Neural crest cell (in vitro differentiated cells): ENCODE measurements at places on chromosomes 6 and 20. TPM values are rescaled to one million over a fixed set of nuclear protein-coding genes. Genes with fewer than 3 reads are reported as not detected.
A peak's percentile ranks its signal among the peaks of the same experiment; 100 is the strongest.

IL17A gene
- not detected in 2 replicates for total RNA-seq

MCCD1 gene
- not detected in 2 replicates for total RNA-seq

PDE7B gene
- total RNA-seq: 0.58 and 0.61 TPM in 2 replicates

DUSP15 gene
- 13.5 and 13.7 TPM in 2 replicates for total RNA-seq

THBD gene
- 0.12 and 0.16 TPM in 2 replicates for total RNA-seq

DNA sequence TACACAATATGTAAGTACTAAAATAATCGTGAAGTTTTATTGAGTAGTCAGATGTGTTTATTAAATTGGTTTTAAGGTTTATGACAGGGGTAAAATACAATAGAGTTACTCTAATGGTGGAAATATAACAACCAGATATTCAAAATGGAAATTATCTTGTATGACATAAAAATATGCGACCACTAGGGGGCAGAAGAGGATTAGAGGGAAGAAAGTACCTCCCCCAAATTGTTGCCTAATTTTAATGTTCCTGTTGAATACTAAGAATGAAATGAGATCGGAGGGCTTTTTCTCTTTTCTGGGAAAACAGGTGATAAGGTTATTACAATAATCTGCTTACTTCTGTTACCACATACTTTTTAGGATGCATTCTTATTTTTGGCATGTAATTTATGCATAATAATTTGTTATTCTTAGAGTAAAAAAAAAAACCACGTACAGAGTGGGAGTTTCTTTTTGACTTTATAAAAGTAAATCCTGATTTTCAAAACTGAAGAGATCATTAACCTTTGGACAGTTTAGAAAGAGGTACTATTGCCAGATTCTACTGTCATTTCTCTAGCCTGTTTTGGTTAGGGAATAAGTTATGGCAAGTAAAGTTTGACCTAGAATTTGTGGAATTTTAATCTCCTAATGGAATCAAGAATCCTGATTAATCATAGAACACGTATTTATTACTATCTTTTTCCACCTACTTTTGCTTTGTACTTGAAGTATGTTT lies 159.2 kb downstream of the CD109 start:
- DNase-seq: peak; percentile 28

DNA sequence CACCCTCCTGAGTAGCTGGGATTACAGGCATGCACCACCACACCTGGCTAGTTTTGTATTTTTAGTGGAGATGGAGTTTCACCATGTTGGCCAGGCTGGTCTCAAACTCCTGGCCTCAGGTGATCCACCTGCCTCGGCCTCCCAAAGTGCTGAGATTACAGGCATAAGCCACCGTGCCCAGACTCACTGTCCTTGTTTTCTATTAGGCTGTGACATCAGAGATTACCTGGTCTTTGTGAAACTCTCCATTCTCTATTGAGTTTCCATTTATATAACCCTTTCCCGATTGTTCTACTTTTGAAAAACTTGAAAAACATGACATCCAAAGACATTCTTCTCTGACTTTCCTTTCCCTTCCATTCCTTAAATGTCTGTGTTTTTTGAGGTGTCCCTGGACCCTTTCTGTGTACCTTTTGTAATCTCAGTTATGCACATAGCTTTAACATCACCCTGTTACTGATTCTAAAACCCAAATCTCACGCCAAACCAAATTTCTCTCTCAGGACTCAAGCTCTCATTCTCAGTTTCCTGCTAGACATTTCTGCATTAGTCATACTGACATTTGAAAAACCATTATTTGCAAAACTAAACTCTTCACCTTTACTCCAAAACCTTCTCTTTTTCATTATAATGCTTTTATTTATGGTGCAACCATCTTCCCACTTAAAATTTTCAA lies 137.0 kb downstream of the KHDC1L start:
- DNase-seq: no peak

DNA sequence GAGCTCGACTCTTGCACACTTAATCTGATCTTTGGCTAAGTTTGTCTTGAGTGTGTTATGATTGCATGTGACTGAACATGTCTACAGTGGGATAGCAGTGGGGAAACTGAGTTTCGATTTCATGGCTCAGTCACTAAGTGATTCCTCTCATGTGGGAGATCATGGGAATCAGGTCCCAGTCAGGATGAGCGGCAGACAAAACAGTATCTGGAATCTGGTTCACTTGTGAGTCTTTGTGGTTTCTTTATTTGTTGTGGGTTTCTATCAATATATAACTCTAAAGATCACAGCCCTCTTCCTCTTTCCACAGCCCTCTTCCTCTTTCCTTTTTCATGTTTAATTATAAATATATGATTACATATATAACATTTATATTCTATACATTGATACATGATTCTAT lies 4.0 kb downstream of the RPP21 start:
- DNase-seq: no peak

DNA sequence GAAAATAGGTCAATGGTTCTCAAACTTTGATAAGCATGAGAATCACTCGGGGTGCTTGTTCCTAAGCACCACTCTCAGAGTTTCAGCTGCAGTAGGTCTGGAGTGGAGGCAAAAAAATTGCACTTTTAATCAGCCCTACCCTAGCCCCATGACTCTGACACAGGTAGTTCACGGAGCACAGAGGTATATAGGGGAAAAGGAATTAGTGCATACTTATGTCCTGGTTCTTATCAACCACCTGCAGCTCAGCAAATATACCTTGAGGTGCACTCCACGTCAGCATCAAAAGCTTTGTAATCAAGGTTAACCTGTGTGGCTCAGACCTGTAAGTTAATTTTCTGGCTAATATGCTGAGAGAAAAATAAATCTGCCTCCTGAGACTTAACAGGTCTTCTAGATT lies 138.8 kb upstream of the HMGN3 start:
- no peak for DNase-seq

- no peak for DNase-seq
Measured at GRCh38 chr6:32327103-32327502, 44.6 kb downstream of the TSBP1 start.

- DNase-seq: no peak
Measured at GRCh38 chr6:161480421-161481155, 206.7 kb upstream of the AGPAT4 start.

- no peak for DNase-seq
Measured at GRCh38 chr6:90547991-90548390, 38.9 kb downstream of the MAP3K7 start.

GRCh38 chr20:18738055-18738454 lies 75.5 kb upstream of the SCP2D1 start:
- no peak for DNase-seq

GRCh38 chr6:105459049-105459448 lies 56.2 kb upstream of the PREP start:
- DNase-seq: no peak

- DNase-seq: peak; percentile 23
Measured at GRCh38 chr6:107318100-107318736, 141.1 kb downstream of the PDSS2 start.

GRCh38 chr20:60921022-60921622 lies 330.9 kb upstream of the CDH4 start:
- DNase-seq: peak; percentile 65

DNA sequence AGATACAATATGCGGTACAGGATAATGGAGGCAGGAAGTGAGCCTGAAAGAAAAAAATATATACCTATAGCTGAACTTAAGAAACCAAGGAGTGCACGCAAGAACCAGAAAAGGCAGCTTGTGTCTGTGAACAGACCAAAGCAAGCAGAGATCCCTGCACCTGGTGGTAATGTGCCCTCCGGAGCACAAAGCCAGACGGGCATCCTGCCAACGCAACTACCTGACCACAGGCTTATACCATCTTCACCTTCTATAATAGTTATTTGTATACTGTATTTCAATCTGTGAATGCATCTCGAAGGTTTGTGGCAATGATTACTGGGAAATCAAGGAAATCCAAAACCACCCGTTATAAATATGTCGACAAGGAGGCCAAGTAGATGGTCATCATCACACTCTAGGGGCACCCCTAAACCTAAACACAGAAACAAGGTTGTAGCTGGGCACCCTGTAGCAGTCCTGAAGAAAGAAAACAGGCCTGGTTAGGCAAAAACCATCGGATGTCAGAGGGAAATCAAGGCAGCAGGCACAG lies 801 bp downstream of the FBXL4 start:
- no peak for DNase-seq

DNA sequence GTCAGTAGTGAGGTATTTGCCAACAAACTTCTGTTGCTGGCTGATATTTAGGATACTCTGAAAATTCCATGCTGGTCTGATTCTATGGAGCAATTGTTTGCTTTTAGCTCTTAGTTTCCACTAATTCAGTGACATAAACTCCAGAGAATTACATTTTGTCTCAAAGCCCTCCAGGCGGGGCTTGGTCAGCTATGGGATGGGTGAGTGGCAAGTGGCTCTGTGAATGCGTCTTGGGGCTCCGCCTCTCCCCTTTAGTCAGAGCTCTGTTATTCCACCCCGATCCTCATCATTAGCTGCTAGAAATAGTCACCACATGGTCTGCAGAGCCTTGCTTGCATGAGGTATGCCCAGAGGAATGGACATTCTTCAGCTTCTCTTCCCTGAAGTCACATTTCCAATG lies 540.6 kb downstream of the QKI start:
- no peak for DNase-seq

DNA sequence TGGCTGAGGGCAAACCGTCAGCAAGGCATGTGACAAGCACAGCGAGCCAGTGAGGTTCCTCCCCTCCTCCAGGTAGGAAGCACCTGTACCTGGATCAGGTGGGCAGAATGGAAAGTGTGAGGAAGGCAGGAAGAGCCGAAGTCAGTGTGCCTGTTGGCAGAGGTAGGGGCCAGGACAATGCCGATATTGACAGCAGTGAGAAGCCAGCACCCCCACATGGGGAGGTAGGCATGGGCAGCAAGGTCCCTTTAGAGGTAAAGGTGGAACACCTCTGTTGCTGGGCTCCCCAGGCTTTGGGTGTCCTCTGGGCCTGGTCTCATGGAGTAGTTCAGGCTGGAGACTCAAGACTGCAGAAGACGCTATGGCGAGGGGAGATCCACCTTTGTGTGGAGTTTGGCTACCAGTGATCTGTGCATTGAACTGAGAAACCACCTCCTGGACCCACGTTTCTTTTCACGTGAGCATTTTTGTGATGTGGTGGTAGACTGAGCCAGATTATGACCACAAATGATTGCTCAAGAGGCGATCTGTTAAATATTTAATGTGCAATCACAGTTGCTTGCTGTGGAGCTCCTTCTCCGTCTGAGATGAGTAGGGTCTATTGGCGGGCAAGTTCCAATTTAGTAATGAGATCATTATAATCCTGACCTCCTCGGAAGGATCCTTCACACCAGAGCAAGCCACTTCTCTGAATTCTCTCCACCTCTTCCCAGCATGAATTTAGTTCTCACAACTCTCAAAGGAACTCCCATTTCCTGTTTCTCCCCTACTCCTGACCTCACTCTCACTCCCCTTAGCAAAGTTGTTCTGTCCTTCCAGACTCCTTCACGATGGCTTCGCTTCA lies 174.8 kb downstream of the CDH26 start:
- no peak for DNase-seq
